ENCODE measurements at places on chromosomes 16 and 17.

- no peak for DNase-seq
Observed at GRCh38 chr16:88941913-88942909, 34.8 kb downstream of the CBFA2T3 start.

GRCh38 chr17:78779850-78780249 is 2.2 kb downstream of the CYTH1 start:
- no peak for DNase-seq

GRCh38 chr17:63358111-63358839 is 87.8 kb downstream of the CYB561 start:
- DNase-seq, result no peak

DNA sequence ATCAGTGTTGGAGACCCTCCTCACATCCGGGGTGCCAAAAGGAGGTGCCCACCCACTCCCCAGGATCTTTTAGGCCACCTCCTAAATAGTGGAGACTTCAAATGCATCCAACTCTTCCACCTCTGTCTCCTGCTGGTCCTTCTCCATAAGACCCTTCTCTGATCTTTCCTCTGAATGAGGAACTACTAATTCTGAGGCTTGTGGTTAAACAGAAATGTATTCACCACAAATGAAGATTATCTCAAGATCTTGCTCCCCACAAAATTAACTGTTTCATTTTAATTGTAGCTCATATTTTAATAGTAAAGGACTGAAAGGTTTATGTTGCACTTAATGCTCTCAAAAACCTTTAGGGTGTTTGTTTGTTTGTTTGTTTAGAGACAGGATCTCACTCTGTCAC is 34.1 kb downstream of the TLE7 start:
- DNase-seq, result no peak

DNA sequence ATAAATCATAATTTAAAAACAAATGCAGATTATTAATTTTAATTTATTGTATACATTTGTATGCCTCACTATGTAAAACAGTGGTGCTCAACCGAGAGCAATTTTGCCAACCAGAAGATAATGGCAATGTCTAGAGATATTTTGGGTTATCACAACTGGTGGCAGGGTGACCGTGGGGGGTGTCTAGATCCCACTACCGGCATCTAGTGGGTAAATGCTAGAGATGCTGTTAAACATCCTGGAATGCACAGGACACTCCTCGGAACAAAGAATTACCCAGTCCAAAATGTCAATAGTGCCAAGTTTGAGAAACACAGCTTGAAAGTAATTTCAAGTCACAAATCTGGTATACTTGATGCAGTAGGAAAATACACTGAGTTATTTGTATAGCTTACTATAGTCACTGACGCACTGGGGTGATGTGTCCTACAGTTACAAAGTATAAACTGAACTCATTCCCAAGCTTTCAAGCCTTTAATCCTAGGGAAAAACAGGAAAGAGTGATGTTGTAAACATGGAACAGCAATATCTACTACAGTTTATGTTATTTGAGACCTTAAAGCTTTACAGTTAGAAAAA is 133.5 kb downstream of the BRIP1 start:
- no peak for DNase-seq

GRCh38 chr17:35743626-35744328 is 9.3 kb downstream of the GAS2L2 start:
- DNase-seq, result no peak

DNA sequence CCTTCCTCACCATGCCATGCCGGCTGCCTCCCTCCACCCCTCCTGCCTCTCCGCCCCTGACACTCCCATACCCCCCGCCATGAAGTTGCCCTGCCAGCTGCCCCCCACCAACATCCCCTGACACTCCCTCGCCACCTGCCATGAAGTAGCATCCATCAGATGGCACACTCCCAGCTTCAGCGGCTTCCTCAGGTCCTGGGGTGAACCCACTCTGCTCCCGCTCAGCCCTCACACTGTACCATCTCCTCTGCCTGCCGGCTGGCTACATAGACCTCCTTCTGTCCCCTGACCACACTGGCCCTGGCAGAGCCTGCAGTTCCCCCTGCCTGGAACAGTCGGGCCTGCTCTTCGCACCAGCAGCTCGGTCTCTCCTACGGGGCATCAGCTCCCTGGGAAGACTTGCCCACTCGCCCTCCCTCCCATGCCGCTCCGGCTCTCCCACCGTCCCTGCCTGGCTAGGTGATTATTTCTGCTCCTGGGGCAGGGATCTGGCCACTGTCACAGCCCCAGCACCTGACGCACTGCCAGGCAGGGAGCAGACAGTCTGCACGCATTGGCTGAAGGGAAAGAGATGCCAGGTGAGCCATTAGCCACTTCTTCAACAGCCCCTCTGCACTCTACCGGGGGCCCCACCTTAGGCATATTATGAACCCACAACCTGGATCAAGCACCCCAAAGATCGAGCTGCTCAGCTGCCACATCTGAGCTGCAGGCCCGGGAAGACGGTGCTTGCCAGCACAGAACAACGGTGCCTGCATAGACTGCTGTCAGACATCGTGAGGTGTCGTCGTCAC is 9.0 kb downstream of the CANT1 start:
- DNase-seq, result no peak

Measured in NCI-H446 treated with DMSO at 0.1 percent for 48 hours (cell line).